ENCODE measurements at places on chromosomes 7 and 10.

DNA sequence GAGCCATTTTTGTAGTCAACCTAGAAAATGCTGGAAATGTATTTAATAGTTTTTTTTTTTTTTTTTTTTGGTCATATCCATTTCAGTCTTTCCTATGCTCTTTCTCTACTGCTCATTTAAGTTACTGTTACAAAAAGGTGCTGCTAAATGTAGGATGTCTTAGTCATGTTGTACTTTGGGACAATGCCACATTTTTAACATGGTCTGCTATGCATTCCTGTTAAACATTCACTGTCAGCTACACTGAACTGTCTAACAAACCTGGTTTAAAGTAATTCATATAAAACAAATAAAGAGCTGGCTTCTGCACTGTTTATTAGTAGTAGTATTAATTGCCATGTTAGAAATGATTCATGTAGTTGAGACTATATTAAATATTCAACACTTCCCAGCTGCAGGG lies 108.6 kb downstream of the NSUN6 start:
- no peak for DNase-seq

DNA sequence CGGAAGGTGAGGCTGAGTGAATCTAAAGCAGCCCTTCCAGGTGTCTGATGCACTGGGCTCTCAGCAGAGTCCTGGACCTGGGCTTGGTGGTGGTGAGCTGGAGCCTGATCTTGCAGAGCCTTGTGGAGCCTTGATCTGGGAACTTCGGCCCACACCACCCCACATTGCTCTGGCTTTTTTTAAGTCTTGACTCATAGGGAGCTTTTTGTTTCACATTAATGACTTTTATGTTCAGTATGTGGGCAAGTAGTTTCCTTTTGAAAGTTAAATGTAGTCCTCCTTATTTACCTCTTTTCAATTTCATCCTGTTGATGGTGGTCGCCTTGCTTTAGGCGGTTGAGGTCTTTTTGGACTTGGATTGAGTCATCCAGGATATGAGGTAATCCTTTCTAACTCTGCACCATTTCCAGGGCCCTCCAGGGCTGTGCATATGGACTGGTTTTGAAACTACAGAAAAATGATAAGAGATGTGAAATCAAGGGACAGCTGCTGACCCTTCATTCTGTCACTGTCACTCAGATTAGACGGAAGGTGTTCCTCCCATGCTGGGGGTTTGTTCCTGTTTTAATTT lies 2.9 kb upstream of the NRAP start:
- DNase-seq, result no peak

- DNase-seq, result no peak
Measured at GRCh38 chr10:84191106-84191505, 3.2 kb upstream of the CDHR1 start.

- DNase-seq, result no peak
Measured at GRCh38 chr10:100664316-100665149, 80.8 kb upstream of the PAX2 start.

- no peak for DNase-seq
Measured at GRCh38 chr7:144629011-144629410, 206.8 kb downstream of the TPK1 start.

DNA sequence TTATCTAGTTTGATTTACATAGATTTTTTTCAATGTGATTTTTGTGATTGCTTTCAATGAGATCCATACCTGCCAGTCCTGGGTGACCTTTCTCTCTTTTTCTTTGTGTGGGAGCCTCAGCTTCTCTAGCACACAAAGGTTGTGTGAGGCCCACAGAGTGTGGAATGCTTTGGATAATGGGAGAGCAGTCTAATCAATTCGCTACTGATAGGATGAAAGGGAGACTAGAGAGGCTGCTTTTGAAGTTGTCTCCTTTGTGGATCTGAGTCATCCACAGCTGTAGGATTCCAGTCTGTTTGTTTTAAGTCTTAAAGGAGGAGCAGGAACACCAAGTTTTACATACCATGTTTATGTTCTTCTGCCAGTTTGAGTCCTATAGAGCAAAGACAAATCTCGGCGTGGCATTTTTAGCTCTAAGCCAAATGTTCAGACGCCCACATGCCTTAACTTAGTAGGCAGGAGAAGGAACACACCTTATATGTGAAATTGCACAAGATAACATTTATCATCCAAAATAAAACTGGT lies 330.0 kb downstream of the ARL4A start:
- DNase-seq, result no peak

- no peak for DNase-seq
Measured at GRCh38 chr10:131636841-131637724, 263.7 kb upstream of the PPP2R2D start.

GRCh38 chr7:148726385-148726784 lies 27.7 kb downstream of the CUL1 start:
- DNase-seq, result no peak

- no peak for DNase-seq
Measured at GRCh38 chr10:75548356-75548755, 116.9 kb downstream of the LRMDA start.

DNA sequence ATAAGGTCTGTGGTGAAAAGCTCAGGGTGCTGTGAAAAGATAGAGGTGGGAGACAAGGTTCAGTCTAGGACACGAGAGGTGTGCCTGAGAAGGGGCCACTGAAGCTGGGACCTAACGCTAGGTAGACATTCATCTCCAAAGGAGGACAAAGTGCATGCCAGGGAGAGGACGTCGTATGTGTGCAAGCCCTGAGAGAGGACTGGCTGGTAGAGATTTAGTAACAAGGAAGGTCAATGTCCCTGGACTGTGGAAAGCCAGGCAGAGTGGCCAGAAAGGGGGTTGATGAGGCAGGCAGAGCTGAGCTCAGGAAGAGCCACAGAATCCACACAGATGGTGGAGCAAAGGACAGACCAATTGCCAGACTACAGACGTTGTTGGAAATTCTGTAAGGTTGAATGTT lies 817.6 kb downstream of the CCSER2 start:
- no peak for DNase-seq

- no peak for DNase-seq
Measured at GRCh38 chr10:82084904-82085303, 209.9 kb downstream of the NRG3 start.

DNA sequence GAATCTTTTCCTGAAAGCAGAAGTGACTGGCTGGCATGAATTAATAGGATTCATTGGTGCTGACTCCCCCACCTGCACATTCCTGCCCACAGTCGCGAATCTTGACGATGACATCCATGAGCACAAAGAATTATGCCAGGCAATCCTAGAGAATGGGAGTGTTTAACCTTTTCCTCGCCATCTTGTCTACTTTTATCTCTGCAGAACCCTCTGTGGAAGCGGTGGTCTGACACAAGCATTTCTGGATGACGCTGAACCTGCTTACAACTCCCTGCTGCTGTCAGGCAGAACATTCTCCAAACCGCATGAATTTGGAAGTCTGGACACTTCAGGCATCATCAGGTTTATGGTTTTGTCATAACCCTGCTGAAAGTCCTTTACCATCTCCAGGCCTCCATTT lies 36.5 kb downstream of the KLF6 start:
- no peak for DNase-seq

GRCh38 chr10:113523628-113524027 lies 29.2 kb upstream of the HABP2 start:
- DNase-seq, result no peak

DNA sequence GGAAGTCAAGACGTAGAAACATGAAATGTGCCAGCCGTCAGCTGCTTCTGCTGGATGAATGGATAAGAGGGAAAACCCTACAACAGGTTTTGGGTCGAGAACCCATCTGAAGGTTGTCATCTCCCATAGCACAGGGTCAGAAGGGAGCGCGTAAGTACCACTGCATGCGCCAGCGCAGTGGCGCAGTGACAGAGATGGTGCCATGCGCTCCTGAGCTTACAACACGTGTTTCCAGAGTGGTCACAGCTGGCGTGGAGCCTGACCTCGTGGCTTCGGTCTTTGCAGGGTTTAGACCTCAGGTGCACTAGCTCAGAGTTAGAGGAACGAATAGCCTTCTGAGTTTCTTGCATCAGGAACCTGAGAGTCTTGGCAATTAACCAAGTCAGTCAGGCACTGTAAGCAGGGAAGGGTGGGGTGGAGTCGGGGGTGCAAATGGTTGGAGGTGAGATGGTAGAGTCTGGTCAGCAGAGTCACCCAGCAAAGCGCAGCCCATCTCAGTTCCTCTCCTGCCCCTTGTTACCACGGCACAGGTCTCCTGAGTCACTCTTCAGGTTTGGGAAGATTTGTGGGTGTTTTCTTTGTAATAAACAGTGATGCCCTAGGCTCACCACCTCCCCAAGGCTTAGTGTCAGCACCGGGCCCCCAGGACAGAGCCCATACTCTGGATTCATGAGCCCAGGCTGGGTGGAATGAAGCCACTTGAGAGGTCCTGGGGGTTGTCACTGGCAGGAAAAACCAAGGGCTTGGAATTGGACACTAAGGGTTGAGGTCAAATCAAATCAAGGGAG lies 84.1 kb upstream of the PPIF start:
- no peak for DNase-seq

DNA sequence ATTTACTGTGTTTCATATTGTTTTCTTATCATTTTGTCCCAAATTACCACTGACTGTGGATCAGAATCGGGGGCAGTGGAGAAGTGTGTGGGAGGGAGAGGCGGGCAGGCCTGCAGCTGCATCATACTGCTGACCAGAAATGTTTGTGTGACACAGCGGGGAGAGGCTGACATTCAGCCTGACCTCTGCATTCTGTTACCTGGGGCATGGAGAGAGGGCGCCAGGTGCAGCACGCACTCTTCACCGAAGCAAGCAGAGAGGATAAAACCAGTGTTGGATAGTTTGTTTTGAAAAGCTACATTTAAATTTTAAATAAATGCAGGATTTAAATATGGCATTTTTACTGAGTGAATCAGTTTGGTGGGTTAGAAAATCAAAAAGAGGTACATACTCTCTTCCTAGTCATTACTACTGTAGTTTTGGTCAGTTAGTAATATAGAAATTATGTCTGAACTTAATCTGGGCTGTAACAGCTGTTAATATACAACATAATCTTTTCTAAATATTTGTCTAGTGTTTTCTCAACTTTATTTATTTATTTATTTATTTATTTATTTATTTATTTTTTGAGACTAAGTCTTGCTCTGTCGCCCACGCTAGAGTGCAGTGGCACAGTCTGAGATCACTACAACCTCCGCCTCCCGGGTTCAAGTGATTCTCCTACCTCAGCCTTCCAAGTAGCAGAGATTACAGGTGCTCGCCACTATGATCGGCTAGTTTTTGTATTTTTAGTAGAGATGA lies 8.8 kb upstream of the STMP1 start:
- no peak for DNase-seq

- no peak for DNase-seq
Measured at GRCh38 chr7:158096582-158096981, 491.0 kb downstream of the PTPRN2 start.

GRCh38 chr7:66837007-66837406 lies 84.0 kb upstream of the TMEM248 start:
- DNase-seq, result no peak

GRCh38 chr10:92657024-92657423 lies 32.7 kb upstream of the HHEX start:
- DNase-seq, result no peak

- DNase-seq, result no peak
Measured at GRCh38 chr7:26891400-26892350, 27.3 kb upstream of the SKAP2 start.

- no peak for DNase-seq
Measured at GRCh38 chr7:90244565-90244908, 437 bp upstream of the CFAP69 start.

GRCh38 chr7:88772776-88773175 lies 13.3 kb downstream of the ZNF804B start:
- no peak for DNase-seq

All from activated gamma-delta T cell treated with anti-CD3 and anti-CD28 coated beads, Interleukin-2, amount 50 U/mL, for 16 hours (primary cell).